ENCODE measurements at places on chromosomes 7 and 10. TPM values are rescaled to one million over a fixed set of nuclear protein-coding genes. Genes with fewer than 3 reads are reported as not detected.

GRCh38 chr7:127938588-127938987 is 92.6 kb downstream of the LRRC4 start:
- no peak for DNase-seq

DNA sequence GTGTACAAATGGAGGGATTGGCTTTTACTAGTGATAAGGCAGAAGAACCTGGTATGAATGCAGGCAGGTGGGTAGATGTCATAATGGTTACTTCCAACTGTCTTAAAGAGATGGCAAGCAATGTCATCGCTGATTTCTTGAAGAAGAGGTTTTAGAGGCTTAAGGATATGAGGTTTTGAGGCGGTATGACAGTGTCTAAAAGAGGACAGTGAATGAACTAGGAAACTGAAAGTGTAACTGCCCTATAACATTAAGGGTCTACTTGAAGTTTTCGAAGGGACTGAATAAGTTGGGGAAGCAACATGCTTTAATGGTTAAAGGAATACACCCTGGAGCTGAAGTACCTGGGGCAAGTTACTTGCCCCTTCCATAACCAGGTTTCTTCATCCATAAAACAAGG is 70.9 kb downstream of the NDUFB2 start:
- DNase-seq = no peak

DNA sequence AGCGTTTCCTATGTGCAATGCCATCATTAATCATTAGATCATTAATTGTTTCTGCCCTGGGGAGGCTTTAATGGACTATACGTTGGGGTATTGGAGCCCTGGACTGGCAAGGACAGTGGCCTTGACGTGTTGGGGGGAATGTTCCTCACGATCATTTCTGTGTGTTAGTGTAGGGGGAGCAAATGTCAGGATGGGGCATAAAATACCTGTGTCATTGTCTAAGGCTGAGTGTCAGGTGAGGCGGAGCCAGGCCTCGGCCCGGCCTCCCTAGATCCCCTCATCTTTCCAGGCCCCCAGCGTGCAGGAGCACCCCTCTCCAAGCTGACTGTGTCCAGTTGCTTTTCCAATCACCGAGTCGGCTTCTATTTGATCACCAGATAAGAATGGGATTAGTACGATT is 346.4 kb upstream of the SHH start:
- peak; percentile 24 for DNase-seq

GRCh38 chr7:26553128-26553527 is 261.5 kb downstream of the SNX10 start:
- no peak for DNase-seq

DNA sequence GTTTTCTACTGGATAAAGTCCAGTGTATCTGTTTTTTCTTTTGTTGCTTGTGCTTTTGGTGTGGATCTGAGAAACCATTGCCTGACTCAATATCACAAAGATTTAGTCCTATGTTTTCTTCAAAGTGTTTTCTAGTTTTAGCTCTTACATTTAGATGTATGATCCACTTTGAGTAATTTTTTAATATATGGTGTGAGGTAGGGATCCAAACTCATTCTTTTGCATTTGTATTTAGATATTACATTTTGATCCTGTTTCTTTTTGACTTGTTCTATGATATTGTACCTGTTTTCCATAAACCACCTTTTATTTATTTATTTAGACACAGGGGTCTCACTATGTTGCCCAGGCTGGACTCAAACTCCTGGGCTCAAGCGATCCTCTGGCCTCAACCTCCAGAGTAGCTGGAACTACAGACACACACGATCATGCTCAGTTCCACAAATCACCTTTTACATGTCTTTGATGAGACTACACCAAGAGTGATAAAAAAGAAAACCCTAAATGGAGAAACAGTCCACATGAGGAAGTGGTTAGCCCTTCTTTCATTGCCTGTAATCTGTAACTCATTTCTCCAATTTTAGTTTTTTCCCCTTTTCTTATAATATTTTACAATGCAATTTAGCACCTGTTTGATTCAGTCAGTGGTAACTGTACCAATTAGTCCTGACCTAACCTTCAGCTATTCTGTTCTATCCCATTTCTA is 86.0 kb downstream of the SLC37A3 start:
- no peak for DNase-seq

DNA sequence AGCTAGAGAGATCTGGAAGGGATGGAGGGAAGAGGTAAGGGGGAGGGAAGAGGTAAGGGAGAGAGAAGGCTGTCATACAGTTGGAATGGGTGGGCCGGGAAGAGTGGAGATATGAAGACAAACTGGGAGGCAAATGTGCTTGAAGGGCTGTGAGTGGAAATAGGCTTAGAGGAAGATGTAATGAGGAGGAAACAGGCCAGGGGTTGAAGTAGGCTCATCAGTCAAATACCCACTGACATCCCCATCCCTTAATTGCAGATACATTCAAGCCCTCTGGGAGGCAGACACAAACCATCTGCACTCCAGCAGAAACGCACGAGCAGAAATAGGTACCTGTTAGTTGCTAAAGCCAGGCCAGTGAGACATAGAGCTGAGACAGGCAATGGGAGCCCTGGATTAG is 2.1 kb downstream of the SYNPO2L start:
- DNase-seq = no peak

DNA sequence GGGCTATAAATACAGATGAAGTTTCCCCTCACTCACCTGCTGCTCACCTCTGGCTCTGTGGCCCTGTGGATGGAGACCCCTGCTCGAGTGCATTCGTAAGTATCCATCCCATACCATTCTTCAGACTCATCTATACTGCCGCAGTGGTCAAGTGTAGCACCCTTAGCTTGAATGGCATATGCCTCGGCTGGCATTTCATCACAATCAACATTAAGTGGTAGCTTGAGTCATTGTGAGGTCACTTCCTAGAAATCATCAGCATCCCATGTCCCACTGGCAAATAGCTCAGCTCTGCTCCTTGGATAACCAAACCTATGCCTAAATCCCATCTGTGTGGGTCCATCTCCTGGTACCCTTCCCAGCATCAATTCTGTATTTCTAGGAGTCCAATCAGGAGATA is 38.2 kb downstream of the MDH2 start:
- no peak for DNase-seq

DNA sequence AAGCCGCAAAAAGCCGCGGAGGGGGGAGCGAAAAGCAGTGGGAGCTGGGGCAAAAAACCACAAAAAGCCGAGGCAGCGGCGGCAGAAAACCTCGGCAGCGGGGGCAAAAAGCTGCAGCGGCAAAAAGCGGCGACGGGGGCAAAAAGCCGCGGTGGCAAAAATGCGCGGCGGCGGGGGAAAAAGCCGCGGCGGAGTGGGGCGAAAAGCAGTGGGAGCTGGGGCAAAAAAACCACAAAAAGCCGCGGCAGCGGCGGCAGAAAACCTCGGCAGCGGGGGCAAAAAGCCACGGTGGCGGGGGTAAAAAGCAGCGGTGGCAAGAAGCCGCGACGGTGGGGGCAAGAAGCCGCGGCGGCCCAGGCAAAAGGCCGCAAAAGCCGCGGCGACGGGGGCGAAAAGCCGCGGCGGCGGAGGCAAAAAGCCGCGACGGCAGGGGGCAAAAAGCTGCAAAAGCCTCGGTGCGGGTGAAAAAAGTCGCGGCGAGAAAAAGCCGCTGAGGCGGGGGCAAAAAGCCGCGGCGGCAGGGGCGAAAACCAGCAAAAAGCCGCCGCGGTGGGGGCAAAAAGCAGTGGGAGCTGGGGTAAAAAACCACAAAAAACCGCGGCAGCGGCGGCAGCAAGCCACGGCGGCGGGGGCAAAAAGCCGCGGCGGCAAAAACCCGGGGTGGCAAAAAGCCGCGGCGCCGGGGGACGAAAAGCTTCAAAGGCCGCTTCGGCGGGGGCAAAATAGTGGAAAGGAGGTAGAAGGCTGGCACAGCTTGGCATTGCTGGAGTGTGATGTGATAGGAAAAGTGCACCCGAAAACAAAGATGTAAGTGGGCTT is 135.9 kb downstream of the ZNF92 start:
- DNase-seq = no peak

TET1 gene
- 35.7 TPM for total RNA-seq

GRCh38 chr7:99525713-99526440 is 21.4 kb downstream of the ZKSCAN5 start:
- DNase-seq = no peak

DNA sequence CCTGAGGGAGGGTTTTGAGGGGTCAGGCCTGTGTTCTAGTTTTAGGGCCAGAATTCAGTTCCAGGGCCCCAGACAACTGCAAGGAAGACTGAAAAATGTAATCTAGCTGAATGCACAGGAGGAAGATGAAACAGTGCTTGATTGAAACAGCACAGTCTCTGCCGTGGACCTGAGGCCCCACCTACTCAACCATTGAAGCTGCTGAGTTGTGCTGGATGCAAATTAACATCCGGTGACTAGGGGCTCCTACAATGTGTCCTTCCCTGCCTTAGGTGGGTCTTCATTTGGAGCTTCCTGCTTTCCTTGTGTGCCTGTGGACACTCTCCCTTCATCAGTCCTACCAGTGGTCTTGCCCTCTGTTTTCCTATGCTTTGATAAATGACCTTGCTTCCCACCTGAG is 5.7 kb downstream of the GLRX3 start:
- DNase-seq = no peak

TLL2 gene
- 1.4 TPM for total RNA-seq

C10orf143 gene
- 2.9 TPM for total RNA-seq

- DNase-seq = no peak
Measured at GRCh38 chr10:37952926-37953325, 23.5 kb downstream of the ZNF25 start.

DNA sequence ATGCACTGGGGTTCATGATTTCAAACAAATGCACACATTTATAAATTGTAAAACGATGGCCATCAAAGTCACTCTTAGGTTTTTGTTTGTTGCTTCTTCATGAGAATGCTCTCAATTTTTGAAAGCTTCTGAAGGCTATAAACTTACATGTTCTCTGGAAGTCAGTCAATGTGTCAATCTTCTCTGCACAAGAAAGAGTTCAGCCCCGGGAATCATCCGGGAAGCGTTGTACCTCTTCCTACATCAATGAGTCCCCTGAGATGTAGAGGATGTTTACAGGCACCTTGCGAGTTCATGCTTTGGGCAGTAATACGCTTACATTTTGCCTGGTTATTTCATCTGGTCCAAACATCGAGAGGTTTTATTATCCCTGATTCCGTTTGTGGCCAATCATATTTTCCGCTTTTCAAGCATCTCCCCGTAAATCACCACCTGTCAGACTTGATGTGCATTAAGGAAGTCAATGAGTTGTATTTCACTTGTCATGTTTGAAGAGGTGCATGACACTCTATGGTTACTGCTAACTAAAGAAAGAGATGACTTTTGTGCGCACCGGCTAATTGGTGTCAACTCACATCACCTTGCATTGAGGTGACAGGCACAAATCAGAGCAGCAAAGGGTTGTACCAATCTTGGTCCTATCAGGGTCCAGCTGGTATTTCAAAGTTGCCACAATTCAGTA is 750.7 kb downstream of the SORCS3 start:
- DNase-seq = no peak

DNA sequence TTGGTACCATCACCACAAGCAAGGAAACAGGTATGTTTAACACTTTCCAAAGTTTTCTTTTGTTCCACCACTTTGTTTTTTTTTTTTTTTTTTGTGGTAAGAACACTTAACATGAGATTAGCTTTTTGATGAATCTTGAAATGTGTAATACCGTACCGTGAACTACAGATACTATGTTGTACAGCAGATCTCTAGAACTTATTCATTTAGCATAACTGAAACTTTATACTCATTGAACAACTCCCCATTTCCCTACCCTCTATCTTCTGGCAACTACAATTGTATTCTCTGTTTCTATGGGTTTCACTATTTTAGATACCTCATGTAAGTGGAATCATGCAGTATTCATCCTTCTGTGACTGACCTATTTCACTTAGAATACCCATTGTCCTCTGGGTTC is 162.7 kb upstream of the ITGB1 start:
- no peak for DNase-seq

- no peak for DNase-seq
Measured at GRCh38 chr10:49605216-49605938, 4.7 kb upstream of the SLC18A3 start.

COX19 gene
- total RNA-seq = 20.2 TPM

- DNase-seq = no peak
Measured at GRCh38 chr10:88793712-88794299, 8.7 kb upstream of the LIPM start.

GRCh38 chr10:77175631-77176222 is 461.9 kb downstream of the KCNMA1 start:
- DNase-seq = no peak

Data from mesothelial cell of epicardium (in vitro differentiated cells).